ENCODE measurements at places on chromosomes 11 and 22. TPM values are rescaled to one million over a fixed set of nuclear protein-coding genes. Genes with fewer than 3 reads are reported as not detected.

DNA sequence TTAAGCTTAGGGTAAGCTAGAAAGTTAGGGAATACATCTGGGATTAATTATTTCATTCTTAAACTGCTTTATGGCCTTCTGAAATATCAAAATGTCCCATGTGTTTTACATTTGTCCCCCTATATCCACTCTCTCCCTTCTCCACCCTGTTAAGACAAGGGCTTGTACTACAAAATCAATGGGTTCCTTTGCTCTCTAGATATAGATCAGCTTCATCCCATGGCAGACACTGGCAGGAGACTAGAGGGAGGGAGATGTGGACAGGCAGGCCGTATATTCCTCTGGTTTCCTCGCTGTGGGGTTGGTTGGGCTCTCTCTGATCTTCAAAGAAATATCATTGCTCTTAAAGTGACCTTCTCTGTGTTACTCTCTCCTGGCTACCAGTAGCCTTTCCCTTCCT lies 1281.0 kb downstream of the LRRC4C start:
- no peak for DNase-seq

GRCh38 chr22:41401781-41402648 lies 20.3 kb downstream of the TEF start:
- DNase-seq: peak; percentile 83

DNA sequence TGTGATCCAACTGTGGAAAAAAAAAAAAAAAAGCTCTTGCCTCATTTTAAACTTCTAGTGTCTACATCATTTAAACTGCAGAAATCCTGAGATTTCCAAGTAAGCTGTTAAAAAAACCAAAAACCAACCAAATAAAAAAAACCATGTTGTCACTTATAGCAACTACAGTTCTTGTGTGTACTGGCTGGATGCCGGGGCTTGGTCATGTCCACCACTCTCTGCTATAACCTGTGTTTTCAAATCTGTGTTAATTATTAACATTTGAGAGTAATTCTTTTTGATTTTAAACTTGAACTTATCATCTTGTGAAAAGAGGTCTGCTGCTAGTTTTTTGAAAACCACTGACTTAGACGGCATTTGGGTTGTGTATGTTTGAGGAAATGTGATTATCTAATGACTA lies 32.2 kb upstream of the BID start:
- DNase-seq: no peak

GRCh38 chr11:78949976-78950690 lies 375.5 kb upstream of the NARS2 start:
- DNase-seq: no peak

- DNase-seq: no peak
Measured at GRCh38 chr11:66271816-66272215, 3.4 kb downstream of the RAB1B start.

The UQCR10 gene
- total RNA-seq: 171 TPM

Measured in colonic mucosa (tissue), 4 donors.